Stimulated activated CD8-positive, alpha-beta memory T cell treated with anti-CD3 and anti-CD28 coated beads, Interleukin-7, amount 100 ng/mL, for 48 hours (primary cell): ENCODE measurements at places on chromosomes 13 and 19.

DNA sequence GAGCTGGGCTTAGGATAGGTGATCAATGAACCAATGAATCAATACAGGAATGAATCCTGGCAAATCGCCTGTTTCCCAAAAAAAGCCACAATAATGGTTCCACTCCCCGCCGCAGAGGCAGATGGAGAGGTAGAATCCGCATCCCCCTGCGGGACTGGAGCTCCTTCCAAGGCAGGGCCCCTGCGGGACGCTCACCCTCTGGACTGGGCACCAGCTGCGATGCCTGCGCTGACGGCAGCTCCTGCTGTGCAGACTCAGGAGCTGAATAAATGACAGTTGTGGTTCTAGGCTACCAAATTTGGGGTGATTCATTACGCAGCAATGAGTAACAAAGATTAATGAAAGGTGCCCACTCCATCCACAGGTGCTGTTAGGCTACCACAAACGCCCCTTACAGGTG is 8.8 kb upstream of the CDC34 start:
- DNase-seq = no peak

- DNase-seq = no peak
Measured at GRCh38 chr13:25731536-25731935, 320.3 kb downstream of the SHISA2 start.

GRCh38 chr19:3137119-3137518 is 1.3 kb downstream of the GNA15 start:
- DNase-seq = no peak

DNA sequence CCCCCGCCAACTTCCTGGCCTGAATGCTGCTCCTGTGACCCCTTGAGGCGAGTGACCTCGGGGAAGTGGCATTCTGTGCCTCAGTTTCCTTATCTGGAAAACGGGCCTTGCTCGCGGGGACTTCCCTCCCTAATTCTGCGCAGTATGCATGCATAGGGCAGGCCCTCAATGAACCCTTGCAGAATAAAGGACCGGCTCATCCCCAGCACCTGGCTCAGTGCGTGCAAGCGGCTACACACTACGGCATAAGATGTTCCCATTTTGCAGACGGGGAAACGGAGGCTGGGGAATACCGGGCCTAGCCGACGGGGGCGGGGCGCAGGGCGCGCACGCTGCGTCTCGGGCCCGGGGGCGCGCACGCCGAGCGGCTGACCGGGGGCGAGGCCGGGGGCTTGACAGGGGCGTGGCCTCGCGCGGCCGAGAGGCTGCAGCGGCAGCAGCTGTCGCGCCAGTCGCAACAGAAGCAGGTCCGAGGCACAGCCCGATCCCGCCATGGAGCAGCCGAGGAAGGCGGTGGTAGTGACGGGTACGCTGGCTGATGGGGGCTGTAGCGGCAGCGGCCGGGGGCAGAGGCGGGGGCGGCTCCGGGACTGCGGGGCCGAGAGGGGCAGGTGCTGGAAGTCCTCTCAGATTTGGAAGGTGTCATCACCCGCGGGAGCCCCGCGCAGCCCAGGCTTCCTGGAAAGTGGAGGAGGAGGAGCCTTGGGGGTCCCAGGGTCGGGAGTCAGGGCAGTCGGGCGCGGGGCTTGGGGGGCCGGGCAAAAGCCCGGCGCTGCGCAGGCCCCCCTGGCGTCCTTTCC is at the start of gene PGPEP1:
Gene PGPEP1 (plus strand): TSS at position 409 of the 800 bp plus-strand sequence. CDS start 84 bp downstream, at position 493.
- DNase-seq = no peak

DNA sequence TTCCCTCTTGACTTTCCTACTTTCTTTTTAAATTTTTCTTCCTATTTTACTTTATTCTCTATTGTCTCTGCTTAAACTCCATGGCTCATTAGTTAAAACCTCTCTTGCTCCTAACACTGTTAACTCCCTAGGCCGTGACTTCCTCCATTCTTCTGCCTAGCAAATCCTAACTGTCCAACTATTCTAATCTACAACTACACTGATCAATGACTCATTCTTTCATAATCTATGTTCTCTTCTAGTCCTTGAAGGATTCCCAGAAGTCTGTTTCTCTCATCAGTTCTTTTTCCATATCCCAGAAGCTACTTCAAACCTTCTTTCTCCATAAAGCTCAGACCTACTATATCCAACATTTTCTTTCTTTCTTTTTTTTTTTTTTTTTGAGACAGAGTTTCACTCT is 66.9 kb downstream of the MICU2 start:
- no peak for DNase-seq

DNA sequence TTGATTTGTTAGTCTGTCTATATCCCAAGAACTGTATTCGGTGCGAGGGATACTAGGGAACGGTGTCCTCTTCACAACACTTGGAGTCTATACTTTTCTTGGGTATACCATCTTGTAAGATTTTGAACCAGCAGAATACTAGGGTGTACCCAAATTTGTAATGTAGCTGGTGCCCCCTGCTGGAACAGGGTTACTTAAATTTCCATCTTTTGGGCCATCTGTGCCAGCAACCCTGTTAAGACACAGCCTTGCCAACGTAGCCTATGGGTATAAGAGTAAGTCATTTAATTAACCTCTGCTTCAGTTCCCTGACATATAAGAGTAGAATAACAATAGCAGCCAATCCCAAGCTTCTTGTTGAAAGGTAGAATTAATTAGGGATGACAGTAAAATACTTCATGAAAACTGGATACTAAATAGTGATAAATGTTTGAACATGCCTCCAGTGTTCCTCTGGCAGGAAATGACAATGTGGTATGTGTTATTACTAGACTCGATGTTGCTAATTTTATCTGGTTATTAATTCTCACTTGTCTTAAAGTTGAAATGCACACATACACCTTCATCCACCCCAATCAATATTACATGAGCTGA is 607.6 kb downstream of the FGF9 start:
- peak; percentile 45 for DNase-seq

DNA sequence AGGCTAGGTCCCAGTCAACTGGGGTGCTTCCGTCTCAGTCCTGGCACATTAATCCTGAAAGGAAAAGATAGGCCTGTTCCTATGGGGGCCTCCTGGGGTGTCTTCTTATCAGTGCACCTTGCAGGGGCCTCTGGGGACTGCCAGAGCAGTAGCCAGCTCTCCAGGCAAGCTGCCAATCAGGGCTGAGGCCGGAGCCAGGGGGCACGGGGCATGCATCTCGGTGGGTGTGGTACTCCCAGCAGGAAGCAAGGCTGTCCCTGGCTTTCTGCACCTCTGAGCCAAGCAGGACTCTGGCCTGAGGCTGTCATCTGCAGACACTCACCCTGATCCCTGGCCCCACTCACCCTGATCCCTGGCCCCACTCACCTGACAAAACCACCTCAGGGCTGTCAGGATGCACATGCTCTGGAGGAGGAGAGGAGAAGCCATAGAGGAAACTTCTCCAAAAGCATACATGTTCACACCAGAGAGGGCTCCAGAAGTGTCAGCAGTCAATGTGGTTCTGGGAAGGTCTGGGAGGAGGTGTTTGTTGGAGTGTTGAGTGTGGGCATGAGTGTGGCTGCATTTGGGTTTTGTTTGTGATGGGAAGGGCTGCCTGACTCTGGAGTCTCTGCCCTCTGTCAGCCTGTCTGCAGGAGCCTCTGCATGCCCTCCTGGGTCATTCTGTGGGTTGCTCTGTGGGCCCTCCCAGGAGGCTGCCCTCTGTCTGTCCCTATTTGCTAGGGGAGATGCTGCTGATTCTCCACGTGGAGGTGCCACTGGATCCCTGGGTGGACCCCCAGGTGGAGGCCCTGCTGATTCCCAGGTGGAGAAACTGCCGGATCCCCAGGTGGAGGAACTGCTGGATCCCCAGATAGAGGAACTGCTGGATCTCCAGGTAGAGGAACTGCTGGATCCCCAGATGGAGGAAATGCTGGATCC is 22.7 kb upstream of the KCTD15 start:
- DNase-seq = no peak

- DNase-seq = no peak
Measured at GRCh38 chr13:76754414-76754813, 131.8 kb downstream of the KCTD12 start.

GRCh38 chr19:2533686-2534422 is 57.9 kb downstream of the GADD45B start:
- no peak for DNase-seq

DNA sequence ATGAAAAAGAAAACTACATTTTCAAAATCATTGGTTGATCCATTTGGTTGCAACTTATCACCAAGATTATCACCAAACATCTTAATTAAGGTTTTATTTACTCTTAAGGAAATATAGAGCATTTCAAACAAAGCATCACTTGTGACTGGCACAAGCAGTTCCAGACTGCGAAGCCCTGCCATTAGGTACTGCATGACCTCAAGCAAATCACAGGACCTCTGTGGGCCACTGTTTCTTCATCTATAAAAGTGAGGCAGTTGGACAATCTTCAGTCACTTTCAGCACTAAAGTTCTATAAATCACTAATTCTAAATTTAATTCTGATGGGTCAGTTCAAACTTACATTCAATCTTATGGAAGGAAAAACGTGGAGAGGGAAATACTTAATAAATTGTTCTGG is 2.0 kb downstream of the ELF1 start:
- no peak for DNase-seq

- no peak for DNase-seq
Measured at GRCh38 chr19:29812080-29812880, 489 bp downstream of the CCNE1 start.

DNA sequence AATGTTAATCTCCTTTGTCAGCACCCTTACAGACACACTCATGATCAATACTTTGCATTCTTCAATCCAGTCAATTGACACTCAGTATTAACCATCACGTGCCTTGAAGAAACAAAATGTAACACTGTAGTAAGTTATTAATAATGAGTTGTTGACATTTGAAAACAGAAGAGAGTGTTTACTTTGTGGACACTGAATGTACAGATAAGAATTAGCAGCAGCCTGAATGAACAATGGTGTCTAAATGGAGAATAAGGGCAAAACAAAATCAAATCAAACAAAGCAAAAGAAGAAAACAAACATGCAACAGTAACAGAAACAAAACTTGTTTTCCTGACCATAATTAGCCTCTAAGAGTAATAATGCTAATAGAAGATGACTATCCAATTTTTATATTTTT is 1191.1 kb upstream of the MIR17HG start:
- DNase-seq = no peak

- no peak for DNase-seq
Measured at GRCh38 chr13:111558700-111559088, 238.3 kb downstream of the TEX29 start.

DNA sequence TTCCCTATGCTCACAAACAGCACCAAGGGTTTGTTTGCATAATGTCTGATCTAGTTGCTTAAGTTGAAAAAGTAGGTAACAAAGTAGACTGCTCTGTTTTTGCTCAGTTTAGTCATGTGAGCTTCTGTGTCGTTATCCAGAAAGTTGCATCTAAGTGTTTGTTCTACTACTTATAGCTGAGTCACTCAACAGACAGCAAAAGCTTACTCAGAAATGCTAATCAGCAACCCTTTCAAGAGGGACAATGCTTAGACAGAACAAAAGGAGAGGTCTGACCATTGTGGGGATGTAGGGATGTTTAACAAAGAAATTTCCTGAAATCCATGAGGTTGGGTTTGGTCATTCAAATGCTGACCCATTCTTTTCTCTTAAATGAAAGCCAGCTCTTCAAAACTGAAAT is 106.4 kb downstream of the ATP8A2 start:
- no peak for DNase-seq

- no peak for DNase-seq
Measured at GRCh38 chr13:59497621-59498247, 666.0 kb downstream of the DIAPH3 start.
